A172 (cell line): ENCODE measurements at places on chromosomes 3 and 15.

DNA sequence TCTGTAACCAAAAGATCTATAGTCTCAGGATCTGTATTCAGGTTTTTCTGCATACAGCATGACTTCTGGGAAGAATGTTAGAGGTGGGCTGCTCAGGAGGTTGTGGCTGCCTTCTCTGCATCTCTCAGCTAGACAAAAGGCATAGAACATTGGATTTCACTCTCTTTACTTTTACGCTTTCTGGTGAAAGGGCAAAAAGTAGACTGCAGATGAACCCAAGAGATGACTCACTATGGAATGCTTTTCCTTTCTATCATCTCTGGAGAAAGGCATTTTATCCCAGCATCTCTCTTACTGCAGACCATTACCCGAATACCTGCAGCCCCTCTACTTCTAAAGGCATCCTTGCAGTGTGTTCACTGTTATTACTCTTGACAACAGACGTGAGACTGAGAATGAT lies 222.2 kb downstream of the WNT5A start:
- DNase-seq = no peak

DNA sequence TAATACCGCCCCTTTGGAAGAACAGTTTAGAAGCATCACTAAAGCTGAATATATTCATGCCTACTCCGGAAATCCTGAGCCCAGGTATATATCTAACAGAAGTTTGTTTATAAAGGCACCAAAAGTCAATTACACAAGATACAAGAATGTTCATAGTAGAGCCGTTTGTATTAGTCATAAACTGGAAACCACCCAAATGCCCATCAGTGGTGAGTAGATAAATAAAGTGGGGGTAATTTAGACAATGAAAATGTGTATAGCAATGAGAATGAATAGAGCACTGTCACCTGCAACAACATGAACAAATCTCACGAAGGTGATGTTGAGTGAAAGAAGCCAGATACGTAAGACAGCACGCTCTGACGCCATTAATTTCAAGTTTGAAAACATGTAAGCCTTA lies 68.3 kb upstream of the GLCE start:
- peak; percentile 89 for DNase-seq

DNA sequence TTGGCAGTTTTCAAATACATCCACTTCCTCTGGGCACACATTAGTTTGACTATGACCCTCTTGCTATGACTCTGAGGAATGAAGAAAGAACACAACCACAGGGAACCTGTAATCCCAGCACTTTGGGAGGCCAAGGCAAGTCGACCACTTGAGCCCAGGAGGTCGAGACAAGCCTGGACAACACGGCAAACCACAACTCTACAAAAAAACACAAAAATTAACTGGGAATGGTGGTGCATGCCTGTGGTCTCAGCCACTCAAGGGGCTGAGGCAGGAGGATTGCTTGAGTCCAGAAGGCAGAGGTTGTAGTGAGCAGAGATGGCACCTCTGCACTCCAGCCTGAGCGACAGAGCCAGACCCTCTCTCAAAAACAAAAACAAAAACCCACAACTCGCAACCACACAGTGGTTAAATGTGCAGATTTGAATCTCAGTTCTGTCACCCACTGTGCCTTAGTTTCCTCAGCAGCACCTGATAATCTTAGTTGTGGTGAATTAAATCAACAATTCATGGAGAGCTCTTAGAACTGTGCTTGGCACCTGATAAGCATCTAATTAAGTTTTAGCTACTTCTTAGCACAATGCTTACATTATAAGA lies 65.7 kb downstream of the MYLK start:
- DNase-seq = peak; percentile 51

GRCh38 chr3:191721990-191722389 lies 261.0 kb downstream of the PYDC2 start:
- no peak for DNase-seq

DNA sequence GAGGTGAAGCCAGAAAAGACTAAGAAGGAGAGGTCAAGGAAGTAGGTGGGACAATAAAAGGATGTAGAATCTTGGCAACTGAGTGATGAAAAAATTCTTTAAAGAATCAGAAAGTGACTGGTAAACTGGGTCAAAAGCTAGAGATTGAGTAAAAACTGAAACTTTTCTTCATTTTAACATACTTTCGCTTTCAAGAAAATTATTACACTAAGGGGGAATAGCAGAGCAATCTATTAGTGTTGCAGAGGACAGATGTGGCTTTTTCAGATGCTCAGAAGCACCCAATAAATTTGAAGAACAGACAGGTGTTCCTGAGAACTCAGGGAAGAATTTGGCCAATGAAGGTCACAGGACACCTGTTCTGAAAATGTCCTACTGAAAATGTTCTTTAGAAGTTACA lies 805.4 kb upstream of the ALCAM start:
- no peak for DNase-seq

DNA sequence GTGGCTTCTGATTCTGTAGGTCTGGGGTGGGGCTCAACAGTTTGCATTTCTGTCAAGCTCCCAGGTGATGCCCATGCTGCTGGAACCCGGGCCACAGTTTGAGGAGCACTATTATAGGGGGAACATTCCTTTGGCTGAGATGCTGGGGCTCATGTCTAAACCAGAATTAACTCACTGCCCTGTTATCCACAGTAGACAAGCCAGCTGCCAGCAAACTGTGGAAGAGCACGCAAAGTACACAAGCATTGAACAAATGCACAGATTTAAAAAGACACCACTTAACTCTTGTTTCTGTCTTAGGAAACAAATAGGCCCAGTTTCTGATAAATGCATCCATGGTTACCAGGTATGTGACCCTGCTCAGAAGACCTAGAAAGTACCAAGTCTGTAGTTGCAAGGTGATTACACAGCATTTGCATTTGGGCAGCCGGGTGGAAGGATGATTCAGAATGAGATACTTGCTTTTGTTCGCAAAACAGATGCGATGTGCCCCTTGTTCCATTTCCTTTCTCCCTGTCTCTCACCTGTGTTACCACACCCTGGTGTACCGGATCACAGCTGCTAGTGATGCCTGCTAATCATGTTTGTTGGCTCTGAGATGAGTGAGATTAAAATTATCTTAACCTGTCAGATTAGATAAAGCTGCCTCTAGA lies 12.4 kb downstream of the GYG1 start:
- no peak for DNase-seq

- DNase-seq = no peak
Measured at GRCh38 chr3:117600112-117600511, 890.5 kb downstream of the TUSC7 start.

DNA sequence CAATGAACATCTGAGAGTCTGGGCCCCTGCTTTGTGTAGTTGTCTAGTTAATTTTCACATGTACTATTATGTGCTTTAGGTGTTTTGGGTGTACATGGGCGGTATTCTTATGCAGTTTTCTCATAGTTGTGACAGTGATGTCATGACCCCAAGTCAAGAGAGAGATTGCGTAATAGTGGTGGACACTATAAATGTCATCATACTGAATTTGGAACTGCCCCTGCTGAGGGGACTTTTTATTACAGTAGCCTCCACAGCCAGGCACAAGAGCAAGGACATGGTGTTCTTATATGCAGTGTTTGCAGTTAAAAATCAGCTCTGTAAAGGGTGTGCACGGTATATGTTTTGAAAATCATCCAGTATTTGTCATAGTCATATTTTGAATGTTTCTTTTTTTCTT lies 29.5 kb downstream of the ABHD2 start:
- no peak for DNase-seq
